ENCODE measurements at places on chromosomes 7 and 10. TPM values are rescaled to one million over a fixed set of nuclear protein-coding genes. Genes with fewer than 3 reads are reported as not detected.

Gene INHBA
- polyA plus RNA-seq: 0.42 TPM

Gene SPDYE9
- polyA plus RNA-seq: not detected

Gene ABCB8
- 27.6 TPM for polyA plus RNA-seq

Gene PPP3CB
- polyA plus RNA-seq: 15.7 TPM

Gene ANXA8
- 261 TPM for polyA plus RNA-seq

All from esophagus (tissue), 2 donors.